Stimulated activated CD4-positive, alpha-beta T cell treated with anti-CD3 and anti-CD28 coated beads, Interleukin-15, amount 100 ng/mL, for 1 hour (primary cell): ENCODE measurements at places on chromosomes 6 and 20.

GRCh38 chr20:37928996-37929682, 26.2 kb downstream of the VSTM2L start:
- DNase-seq, result no peak

DNA sequence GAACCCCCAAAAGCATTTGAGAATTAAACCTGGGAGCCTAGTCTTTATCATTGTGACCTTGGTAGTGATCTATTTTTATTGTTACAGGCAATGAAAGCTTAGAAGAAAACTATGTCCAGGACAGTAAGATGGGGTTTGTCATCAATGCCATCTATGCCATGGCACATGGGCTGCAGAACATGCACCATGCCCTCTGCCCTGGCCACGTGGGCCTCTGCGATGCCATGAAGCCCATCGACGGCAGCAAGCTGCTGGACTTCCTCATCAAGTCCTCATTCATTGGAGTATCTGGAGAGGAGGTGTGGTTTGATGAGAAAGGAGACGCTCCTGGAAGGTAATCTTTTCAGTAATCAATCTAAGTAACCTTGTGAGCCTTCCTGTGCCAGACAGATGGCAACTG, 191.5 kb upstream of the RAB32 start:
- DNase-seq, result no peak

- no peak for DNase-seq
These were observed 39.6 kb downstream of the OR2B2 start for GRCh38 chr6:27872642-27873020.

DNA sequence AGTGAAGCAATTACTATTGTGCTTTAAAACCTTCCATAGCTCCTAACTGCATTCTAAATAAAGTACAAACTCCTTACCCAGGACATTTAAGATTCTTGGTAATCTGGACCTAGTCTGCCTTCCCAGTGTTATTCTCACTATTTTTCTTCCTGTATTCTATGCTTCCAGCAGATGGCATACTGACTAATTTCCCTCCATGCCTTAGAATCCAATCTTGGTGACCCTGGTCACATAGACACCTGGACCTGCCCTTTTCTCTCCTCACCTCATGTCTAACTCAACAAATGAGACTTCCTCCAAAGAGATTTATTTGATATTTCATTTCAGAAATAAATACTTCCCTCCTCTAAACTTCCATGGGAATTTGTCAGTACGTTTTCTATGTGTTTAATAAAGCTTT, 25.8 kb downstream of the ROS1 start:
- no peak for DNase-seq

- no peak for DNase-seq
These were observed 61.2 kb upstream of the AKIRIN2 start for GRCh38 chr6:87763276-87763675.

GRCh38 chr6:1986454-1987243, 258.8 kb downstream of the GMDS start:
- DNase-seq, result no peak

GRCh38 chr20:63377256-63377941, 16.2 kb upstream of the CHRNA4 start:
- no peak for DNase-seq

DNA sequence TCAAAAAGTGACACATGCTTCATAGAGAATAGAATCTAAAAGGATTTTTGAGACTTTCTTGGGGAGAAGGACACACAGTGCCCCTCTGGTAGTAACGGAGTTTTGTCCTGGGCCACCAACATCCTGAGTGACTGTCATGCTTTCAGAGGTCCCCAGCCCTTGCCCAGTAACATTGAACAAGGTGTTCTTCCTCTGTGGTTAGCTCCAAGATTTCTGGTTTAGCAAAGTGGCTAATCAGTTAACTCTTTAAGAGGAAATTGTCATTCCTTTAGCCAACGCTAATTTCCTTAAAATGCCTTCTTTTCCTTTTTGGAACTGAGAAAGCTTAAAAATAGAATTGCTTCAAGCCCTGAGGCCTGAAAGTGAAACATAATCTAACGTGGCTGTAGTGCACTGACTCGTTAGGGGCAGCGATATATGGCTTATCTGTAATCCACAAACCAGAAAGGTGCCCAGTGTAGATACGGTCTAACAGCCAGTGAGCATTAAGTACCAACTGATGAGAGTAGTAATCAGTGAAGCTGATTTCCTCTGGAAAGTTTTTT, 7.8 kb downstream of the E2F3 start:
- no peak for DNase-seq

- DNase-seq, result no peak
These were observed 117.5 kb upstream of the BEND6 start for GRCh38 chr6:56837322-56837894.

DNA sequence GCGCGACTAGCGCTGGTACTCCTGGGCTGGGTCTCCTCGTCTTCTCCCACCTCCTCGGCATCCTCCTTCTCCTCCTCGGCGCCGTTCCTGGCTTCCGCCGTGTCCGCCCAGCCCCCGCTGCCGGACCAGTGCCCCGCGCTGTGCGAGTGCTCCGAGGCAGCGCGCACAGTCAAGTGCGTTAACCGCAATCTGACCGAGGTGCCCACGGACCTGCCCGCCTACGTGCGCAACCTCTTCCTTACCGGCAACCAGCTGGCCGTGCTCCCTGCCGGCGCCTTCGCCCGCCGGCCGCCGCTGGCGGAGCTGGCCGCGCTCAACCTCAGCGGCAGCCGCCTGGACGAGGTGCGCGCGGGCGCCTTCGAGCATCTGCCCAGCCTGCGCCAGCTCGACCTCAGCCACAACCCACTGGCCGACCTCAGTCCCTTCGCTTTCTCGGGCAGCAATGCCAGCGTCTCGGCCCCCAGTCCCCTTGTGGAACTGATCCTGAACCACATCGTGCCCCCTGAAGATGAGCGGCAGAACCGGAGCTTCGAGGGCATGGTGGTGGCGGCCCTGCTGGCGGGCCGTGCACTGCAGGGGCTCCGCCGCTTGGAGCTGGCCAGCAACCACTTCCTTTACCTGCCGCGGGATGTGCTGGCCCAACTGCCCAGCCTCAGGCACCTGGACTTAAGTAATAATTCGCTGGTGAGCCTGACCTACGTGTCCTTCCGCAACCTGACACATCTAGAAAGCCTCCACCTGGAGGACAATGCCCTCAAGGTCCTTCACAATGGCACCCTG, 1.6 kb downstream of the TPBG start:
- DNase-seq, result no peak

DNA sequence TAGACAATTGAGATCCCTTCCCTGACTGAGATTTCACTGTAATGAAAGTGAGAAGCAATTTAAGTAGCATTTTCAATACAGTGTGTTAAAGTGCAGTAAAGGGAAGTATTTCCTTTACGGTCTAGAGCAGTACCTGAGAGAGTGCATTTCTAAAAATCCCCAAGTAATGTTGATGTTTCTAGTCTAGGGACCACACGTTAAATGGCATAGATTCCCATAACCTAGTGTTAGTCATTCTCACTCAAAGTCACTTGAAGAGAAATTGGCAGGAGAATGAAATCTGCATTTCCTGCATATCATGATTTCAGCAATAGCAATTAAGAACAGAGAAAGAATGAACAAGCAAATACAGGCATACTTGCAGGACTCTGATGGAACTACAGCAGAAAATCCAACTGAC, 67.9 kb downstream of the CGA start:
- DNase-seq, result no peak

- no peak for DNase-seq
These were observed 28.0 kb downstream of the OSBPL2 start for GRCh38 chr20:62266340-62266739.

GRCh38 chr20:61299618-61300017, 47.6 kb downstream of the CDH4 start:
- no peak for DNase-seq

DNA sequence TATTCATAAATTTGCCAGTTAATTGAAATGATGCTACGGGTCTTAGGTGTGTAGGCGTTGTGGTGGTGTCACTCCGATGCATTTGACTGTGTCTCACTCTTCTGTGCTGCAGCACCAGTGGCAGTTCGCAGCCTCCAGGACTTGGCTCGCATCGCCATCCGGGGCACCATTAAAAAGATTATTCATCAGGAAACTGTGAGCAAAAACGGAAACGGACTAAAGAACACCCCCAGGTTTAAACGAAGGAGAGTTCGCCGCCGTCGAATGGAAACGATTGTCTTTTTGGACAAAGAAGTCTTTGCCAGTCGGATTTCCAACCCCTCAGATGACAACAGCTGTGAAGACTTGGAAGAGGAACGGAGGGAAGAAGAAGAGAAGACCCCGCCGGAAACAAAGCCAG, 17.6 kb downstream of the PCMTD2 start:
- DNase-seq, result no peak

GRCh38 chr6:95431637-95432228, 145.6 kb upstream of the MANEA start:
- DNase-seq, result peak; percentile 2

GRCh38 chr6:39339868-39340550, 17.5 kb upstream of the KCNK16 start:
- DNase-seq, result no peak

- no peak for DNase-seq
These were observed 7.3 kb upstream of the NAA20 start for GRCh38 chr20:20009784-20010253.

GRCh38 chr20:47280668-47281067, 75.8 kb downstream of the ZMYND8 start:
- no peak for DNase-seq

DNA sequence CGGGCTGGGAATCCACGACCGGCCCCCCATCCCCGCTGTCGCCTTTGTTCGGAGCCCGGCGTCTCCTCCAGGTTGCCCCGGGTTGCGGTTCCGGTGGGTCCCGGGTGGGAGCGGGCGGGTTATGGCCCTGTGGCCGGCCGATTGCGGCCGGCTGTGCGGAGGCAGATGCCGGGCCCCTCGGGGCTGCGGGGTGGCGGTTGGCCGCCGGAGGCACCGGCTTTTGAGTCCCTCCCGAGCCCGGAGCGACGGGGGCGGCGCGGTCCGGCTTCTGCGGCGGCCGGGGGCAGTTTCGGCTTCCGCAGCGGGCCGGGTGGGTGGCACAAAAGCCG, 431 bp downstream of the LOC128125822 start:
- no peak for DNase-seq

DNA sequence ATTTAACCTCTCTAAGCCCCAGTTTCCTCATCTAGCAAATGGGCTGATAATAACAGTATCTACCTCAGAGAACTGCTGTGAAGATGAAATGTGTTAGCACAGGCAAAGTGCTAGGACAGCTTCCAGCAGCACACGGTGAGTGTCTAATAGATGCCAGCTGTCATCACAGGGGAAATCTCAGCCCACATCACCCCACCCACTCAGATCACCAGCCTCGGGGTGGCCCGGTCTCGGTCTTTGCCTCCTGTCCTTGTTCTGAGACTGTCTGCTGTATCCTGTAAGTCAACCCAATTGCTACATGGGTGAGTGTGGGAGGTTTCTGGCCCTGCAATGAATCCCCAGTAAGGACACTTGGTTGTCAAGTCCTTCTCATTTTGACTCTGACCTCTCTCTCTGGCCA, 99.5 kb upstream of the ZNFX1 start:
- DNase-seq, result no peak

DNA sequence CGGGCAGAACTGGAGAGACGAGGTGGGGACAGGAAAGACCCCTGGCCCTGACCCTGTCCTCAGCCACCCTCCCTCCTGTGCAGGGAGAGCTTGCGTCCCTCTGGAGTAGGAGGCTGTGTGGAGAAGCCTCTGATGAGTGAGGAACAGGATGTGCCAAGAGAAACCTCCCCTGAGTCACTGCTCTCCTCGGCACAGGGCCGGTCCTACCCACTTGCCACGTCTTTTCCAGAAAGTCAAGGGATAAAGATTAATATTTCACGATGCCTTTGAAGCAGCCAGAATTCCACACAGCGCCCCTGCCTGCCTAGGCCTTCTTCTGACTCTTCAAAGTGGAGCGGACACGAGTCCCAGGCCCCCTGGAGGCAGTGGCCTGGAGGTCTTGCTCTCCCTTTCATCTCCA, 34.9 kb upstream of the THBS2 start:
- DNase-seq, result no peak

DNA sequence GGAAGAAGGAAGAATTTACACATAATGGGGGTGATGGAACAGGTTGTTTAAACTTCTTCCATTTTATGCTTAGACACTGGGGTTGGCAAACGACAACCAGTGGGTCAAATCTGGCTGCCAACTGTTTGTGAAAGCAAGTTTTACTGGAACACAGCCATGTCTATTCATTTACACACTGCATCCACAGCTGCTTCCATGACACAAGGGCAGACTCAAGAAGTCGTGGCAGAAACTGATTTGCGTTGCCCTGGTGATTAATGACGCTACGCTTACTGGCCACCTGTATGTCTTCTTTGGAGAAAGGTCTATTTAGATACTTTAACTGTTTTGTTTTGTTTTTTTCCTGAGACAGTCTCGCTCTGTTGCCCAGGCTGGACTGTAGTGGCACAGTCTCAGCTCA, 19.0 kb downstream of the CTCFL start:
- no peak for DNase-seq

DNA sequence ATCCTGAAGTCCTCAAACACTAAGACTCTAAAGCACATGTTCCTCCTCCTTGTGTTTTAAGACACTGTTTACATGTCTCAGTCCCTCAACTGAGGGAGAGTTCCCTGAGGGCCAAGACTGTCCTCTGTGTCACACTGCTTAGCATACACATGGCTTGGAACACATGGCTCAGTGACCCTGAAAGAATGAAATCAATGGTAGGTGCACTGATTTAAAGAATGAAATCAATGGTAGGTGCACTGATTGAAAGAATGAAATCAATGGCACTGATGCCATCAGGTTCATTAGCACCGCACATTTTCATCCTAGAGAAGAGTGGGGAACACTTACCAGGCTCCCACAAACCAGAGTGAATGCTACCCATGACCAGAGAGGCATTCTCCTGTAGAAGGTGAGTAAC, 9.8 kb downstream of the TOMM34 start:
- no peak for DNase-seq

DNA sequence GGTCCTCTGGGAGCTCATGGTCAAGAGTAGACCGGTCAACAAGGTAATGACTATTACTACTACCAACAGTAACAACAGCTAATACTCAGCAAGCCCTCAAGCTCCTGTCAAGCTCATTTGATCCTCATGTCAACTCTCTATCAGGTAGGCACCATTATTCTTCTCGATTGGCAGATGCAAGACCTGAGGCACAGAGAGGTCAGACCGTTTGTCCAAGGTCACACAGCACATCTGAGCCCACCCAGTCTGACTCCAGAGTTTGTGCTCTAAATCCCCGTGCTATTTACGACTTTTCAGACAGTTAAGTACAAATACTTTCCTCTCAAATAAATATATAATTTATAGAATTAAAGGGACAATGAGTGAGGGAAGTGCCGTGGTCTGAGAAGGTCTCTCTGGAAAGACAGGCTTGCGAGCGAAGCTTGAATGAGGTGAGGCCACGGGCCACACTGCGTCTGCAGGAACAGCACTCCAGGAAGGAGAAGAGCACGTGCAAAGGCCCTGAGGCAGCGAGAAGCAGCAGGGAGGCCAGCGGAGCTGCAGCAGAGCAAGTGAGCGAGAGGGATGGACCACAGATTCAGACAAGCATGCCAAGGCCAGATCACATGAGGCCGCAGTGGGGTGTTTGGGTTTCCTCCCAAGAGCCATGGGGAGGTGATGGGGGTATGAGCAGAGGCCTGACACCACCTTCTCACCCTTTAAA, 117.3 kb downstream of the PREX1 start:
- no peak for DNase-seq

GRCh38 chr6:87436435-87436834, 28.7 kb downstream of the CFAP206 start:
- no peak for DNase-seq
